ENCODE measurements at places on chromosomes 12 and 14.

GRCh38 chr14:56895154-56895553 is 84.9 kb upstream of the OTX2 start:
- no peak for DNase-seq

DNA sequence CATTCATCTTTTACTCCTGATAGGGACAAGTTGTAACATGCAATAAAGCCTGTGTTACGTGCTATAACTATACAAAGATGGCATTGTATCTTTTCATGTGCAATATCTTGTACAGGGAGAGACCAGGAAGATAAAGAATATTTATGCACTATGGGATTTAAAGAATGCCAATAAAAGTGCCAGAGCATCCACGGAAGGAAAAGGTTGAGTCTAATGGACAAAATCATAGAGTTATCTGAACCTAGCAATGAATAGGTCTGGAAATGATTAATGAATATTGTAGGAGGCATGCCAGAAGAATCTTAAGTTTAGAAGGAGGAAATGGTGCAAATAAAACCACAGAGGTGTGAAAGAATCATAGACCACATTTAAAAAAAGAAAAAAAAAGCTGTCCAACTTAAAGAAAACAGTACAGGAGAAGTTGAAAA is 263.9 kb downstream of the KCNC2 start:
- no peak for DNase-seq

GRCh38 chr14:102019006-102019540 is 54.7 kb downstream of the DYNC1H1 start:
- DNase-seq, result no peak

DNA sequence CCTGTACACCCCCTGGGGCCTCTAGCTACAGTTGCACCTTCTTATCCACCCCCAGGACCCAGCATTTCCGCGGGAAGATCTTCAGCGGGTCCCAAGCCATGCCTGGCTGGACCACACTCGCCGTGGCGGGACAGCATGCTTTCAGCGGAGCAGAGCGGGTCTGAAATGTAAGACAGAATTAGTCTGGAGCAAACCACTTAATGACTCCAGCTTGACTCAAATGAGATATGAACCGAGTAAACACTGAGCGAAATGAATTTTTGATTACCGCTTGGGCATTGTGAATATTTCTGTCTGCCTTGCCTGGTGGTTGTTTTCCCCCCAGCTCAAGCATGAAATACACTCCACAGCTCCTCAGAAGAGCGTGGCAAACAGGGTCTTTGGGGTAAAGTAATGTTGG is 60.8 kb downstream of the SLC24A4 start:
- no peak for DNase-seq

DNA sequence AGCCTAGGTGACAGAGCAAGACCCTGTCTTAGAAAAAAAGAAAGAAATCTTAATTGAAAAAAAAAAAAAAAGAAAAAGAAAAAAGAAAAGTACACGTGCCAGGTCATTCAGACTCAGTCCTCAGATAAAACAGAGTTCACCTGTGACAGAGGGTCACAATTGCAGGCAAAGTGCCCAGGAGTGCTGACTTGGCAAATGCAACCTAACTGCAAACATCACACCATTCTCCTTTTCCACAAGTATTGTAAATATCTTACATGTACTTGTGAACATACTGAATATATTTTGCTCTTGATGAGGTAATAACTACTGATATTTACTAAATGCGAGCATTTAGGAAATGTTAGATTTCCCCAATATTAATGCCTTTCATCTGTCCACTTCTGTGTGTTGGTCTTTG is 9.0 kb upstream of the COL2A1 start:
- no peak for DNase-seq

DNA sequence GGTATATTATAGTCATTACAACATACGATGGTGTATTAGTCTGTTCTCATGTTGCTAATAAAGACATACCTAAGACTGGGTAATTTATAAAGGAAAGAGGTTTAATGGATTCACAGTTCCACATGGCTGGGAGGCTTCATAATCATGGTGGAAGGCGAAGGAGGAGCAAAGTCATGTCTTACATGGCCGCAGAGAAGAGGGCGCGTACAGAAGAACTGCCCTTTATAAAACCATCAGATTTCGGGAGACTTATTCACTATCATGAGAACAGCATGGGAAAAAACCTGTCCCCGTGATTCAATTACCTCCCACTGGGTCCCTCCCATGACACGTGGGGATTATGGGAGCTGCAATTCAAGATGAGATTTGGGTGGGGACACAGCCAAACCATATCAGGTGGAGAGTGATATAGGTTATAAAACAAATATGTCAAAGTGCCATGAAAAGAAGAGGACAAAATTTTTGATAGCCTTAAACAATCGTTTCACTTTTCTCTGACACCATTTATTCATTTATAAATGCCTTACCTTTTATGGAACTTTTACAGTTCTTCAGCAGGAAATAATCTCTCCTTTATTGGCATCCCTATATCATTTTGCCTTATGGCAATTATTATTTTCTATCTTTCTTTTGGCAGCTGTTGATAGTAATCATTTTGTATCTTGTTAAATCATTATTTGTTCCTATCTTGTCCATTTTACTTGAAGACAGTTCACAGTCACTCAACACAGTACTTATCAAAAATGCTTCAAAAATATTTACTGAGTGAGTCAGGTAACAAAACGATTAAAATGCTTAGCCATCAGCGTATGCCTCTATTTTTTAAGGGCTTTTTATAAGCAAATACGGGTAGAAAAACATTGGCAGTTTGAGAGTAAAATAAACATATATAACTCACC is 196.0 kb downstream of the RAD51B start:
- DNase-seq, result no peak

GRCh38 chr12:124412646-124413015 is 117.7 kb downstream of the RFLNA start:
- DNase-seq, result no peak

DNA sequence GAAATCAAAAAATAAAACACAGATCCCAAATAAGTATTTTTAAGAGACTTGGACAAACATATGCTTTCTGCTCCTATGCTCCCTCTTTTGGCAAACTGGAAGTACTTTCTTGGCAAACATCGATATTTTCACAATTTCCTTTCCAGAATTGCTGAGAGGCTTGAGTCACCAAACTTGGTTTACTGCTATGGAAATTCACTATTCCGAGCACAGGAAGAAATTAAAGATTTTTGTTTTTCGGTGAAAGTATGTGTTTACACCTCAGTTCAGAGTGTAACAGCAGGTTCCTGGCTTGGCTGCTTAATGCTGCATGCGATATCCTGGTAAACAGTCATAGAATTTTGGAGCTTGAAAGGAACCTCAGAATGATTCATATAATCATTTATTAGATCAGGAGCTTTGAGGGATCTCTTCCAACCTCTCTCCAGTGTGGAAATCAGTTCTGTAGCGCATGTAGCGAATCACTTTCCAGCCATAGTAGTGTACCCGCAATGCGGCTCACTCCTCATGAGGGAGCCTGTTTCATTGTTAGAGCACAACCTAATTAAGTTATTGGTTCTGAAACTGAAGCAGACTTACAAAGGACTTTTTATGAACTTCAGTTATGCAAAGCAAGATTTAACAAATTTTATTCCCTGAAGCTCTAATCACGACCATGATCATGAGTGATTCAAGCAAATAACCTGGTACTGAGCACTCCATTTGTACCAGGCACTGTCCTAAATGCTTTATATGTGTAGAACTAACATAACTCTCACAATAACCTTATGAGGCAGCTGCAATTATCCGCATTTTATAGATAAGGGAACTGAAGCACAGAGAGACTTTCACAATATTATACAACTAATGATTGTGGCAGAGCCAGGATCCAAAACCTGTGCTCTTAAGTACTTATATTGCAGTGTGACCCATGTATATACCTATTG is 56.4 kb upstream of the ATP2A2 start:
- DNase-seq, result no peak

GRCh38 chr12:24584032-24584675 is 364.7 kb downstream of the BCAT1 start:
- DNase-seq, result no peak

GRCh38 chr14:21194597-21194996 is 38.7 kb upstream of the OR5AU1 start:
- no peak for DNase-seq

GRCh38 chr14:45916340-45916953 is 663.4 kb upstream of the MIS18BP1 start:
- DNase-seq, result no peak

- DNase-seq, result no peak
These were observed 474.6 kb downstream of the PRKD1 start for GRCh38 chr14:29453045-29453444.

DNA sequence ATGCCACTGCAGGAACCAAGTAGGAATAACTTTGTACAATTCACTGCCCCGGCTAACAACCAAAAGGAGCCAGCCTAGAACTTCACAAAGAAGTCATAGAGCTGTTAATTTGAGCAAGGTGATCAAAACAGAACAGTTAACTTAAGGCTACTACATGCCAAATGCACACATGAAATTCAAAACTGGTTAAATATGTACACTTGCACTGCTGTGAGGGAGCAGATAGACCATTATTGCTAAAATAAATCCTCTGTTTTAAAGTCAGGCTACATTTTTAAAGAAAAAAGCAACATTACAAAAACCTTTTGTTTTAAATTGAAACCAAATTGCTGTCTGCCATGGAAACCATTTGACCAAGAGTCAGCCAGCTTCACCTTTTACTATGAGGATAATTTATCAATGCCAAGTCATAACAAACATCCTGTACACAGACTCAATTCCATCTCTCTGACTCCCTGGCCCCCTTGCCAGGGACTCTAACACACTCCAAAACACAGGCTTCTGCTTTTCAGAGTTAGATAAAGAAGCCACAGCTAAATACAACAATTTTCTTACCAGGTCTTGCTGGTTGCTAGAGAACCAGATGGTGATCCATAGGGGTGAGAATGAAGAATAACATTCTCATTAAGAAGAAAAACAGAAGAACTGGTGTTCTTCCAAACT is 84.0 kb downstream of the LRP6 start:
- no peak for DNase-seq

GRCh38 chr12:91422811-91423692 is 240.4 kb upstream of the DCN start:
- DNase-seq, result no peak

DNA sequence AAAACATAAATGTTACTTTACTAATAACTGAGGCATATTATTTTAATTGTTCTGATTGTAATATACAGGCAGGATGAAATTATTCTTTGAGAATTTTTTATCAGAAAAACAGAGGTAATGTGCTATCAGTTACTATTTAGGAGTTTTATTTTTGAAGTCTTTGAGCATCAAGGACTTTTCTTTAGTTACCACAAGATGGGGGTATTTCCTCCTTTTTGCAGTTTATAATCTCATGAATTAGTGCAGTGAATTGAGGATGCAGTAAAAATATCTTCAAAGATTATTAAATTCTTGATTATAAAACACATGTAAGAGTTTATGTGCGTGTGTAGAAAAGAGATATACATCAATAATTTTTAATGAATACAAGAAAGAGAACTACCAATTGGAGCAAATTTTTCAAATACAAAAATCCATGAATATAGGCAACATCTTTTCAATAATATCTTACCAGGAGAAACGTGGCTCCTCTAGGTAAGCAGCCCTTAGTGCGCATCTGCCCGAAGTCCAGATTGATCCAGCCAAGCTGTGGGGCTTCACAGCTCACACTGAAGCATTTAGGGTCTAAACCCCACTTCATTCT is 71.6 kb downstream of the ERGIC2 start:
- DNase-seq, result no peak

GRCh38 chr14:99188731-99189191 is 83.2 kb downstream of the BCL11B start:
- DNase-seq, result no peak

DNA sequence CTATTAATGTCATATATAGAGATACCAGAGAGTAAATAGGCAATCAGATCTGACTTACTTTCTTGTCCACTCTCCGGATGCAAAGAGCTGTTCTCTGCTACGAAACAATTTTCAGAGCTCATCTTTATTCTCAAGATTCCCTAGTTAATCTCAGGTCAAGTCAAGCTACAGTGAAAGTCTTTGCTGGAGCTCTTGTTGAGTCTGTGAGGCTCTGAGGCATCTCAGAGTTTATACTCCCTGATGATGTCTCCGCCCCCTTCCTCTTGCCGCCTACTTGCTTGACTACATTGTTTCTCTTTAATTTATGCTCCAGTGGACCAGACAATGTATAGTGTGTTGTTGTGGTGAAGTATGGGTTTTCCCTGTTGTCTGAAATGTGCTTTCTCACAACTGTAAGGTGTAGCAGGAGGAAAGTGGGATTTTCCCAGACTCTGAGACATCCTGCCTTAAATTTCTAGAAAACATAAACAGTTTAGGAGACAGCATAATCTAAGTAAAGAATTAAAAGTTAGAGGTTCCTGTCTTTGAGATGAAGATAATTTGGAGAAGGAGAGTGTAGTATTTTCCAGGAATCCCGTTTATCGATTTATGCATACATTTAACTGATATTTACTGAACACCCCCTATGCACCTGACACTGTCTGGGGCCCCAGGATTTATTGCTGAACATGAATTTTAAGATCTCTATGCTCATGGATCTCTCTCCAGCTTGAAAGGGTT is at the start of gene CD69:
Gene CD69, minus strand, starts transcription at position 203 of the 720 bp plus-strand sequence. Its CDS starts 81 bp downstream, at position 122.
- DNase-seq, result no peak

DNA sequence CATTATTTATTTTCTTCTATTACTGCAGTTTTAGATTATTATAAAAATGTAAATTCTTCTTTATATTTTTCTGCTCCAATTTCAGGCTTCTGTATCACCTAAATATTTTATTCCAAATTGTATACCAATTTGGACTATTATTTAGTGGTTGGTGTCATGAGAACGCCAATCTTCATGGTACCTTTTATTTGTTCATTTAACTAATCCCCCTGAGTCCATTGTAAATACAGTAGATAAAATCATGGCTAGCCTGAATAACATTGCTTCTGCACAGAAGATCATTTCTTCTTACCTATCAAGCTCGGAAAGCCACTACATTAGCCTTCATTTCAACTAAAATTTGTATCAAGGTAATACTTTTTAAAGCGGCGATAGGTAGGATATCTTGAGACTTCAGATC is at the start of gene OR6C75:
Gene OR6C75, plus strand, starts transcription at position 301 of the 400 bp plus-strand sequence. CDS start 2,136 bp downstream, outside the sequence.
- no peak for DNase-seq

DNA sequence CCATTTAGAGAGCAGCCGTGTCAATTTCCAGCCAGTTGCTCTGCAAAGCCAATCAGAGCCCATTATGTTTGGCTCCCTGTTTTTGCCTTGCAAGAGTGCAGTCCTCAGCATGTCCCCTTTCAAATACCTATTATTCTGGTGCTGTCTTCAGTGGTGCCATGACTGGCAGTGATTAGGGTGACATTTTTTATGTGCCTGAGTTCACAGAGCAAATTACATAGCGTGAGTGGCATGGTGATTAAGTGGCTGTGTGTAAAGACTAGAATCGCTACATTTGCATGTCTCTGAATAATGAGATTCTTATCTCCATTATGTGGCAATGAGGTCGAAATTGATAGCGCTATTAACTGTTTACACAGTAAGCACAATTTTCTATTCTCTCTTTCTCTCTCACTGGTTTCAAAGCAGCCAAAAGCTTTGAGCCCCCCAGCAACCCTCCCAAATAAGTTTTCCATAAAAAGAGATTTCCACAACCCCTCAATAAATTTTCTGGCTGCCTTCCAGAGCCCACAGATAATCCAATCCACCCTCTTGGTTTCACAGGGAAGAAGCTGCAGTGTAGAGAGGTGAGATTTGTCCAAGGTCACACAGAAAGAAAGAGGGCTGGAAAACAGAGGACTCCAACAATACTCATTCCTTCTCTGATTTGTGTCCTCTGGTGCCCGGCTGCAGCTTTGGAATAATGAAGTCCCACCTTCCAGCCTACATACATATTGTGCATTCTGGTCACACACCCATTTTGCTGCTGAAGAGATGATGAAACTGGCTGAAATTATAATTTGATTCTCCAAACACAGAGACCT is 58.8 kb upstream of the NUDT4 start:
- DNase-seq, result no peak

Data from stimulated activated CD8-positive, alpha-beta memory T cell treated with anti-CD3 and anti-CD28 coated beads, Interleukin-15, amount 100 ng/mL, for 24 hours (primary cell).